EH (cell line): ENCODE measurements at places on chromosomes 7 and 10.

- no peak for DNase-seq
Observed at GRCh38 chr7:64494912-64495461, 67.9 kb downstream of the ZNF680 start.

- DNase-seq = peak; percentile 90
Observed at GRCh38 chr10:97539523-97540200, 32.9 kb upstream of the ANKRD2 start.

GRCh38 chr7:44114586-44115310, 8.6 kb downstream of the POLD2 start:
- DNase-seq = no peak

DNA sequence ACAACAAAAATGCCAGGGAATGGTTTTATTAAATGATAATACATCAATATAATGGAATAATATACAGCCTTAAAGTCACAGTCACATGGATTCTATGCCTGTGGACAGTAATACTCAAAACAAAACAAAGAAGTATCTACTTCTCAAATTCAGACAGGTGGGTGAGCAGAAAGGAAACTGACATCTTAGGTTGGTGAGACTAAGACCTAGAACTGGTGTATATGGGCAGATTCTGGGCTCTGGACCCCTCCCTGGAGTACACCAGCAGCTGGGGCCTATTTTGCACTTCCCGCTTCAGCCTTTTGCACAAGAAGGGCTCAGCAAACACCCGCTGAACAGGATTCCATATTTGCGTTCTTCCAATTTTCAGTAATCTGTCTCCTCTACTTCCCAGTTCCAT, 5.4 kb upstream of the FIS1 start:
- DNase-seq = no peak

- no peak for DNase-seq
Observed at GRCh38 chr7:127251465-127252376, 1.0 kb downstream of the GRM8 start.

DNA sequence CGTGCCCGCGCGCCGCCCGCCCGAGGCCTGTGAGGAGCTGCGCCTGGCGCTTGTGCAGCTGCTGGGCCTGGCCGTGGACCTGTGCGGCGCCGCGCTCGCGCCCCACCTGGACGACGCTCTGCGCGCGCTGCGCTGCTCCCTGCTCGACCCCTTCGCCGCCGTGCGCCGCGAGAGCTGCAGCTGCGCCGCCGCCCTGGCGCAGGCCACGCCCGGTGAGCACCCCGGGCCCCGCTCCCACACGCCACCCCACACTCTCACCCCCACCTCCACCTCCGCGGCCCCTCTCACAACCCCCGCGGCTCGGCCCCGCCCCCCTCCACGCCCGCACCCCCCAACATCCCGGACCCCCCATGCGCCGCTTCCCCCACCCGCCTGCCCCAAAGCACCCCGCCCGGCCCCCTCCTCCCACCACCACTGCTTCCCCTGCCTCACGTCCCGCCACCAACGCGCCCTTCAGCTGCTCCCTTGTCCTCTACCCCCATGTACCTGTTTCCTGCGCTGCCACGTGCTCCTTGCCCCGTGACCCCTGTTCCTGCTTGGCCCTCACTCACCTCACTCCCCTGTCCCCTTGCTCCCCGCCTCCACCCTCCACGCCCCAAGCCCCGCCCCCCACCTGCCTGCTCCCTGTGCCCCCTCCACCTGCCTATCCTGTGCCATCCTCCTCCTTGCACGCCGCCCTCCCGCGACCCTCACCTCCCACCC, at the start of gene PRKAR1B:
Gene PRKAR1B, minus strand, starts transcription at position 178 of the 702 bp plus-strand sequence. CDS start 15,776 bp downstream, outside the sequence.
- DNase-seq = peak; percentile 25

DNA sequence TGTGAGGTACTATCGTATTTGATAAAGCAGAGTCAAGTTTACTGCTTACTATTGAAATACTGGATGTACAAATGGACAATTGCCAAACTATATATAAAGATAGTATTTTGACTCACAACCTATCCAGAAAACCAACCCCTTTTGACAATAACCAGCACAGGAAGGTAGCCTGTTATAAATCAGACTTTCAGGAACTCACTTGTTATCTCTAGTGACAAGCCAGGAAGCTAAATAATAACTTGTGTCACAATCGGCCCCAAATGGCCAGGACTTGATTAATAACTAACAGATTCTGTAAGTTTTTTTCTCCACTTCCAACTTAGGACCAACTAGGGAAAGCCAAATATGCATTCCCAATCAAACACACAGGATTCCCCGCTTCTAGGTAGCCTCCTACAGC, 38.8 kb upstream of the SLC35G1 start:
- DNase-seq = no peak
